ENCODE measurements at places on chromosomes 2 and 18. TPM values are rescaled to one million over a fixed set of nuclear protein-coding genes. Genes with fewer than 3 reads are reported as not detected.

DNA sequence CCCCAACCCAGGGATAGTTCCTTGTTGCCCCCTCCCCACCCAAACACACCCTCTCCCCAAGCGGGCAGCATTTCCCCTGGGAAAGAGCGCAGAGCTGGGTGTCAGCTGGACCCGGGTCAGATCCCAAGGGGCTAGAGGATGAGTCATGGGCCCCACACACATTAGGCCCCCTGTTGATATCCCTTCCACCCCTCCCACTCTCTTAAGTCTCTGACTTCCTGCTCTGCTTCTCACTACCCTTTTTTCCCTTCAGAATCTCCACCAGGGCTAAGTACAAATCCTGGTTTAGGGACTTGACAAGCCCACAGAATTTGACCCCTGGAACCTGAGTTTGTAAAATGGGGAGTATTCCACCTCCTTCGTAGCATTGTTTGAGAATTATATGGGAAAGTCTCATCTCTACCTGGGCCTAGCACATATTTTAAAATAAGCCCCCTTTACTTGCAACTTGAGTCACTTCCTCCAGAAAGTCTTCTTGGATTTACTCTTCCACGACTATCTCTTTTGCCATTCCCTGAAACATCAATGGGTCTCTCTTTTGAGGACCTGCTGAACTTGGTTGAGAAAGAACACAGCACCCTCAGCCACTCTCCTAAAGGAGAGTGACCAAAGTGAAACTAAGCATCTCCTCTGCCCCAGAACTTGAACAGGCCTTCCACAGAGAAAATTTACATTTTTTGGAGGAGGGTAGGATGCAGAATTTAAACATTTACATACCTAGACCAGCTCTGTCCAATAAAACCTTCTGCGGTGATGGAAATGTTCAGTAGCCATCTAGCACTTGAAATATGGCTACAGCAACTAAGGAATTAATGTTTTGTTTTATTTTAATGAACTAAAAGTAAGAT, 4.7 kb downstream of the RTKN start:
- peak overlapping the region; percentile 66 for H3K27ac ChIP-seq
- H3K36me3 ChIP-seq = peaks cover 21% of the 10 kb centered on the region
- peak overlapping the region; percentile 1 for H3K4me3 ChIP-seq
- H3K27me3 ChIP-seq = no peaks in the 10 kb centered on the region
- H3K4me1 ChIP-seq = peaks cover 30% of the 10 kb centered on the region

Gene NT5C1B
- not detected for total RNA-seq

DNA sequence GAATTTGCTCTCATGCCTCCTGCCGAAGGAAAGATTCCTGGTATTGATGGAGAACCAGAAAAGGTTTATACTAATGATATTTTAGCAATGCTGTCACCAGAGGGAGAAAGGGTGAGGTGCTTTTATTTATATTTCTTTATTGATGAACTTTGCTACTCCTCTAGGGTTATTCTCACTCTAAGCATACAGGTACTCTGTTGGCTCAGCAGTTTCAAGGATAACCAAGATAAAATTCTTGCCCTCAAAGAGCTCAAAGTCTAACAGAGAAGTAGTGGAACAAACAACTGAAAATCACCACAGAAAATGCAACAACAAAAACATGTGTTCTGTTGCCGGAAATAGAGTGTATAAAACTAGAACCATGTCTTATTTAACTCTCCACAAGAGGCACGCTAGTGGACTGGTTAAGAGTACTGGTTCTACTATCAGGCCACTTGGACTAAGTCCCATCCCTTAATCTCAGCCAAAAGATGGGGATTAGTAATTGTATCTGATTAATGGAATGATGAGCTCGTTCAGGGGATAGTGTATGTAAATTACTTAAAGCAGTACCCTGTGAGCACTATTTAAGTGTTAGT, 103.6 kb downstream of the DNAH6 start:
- no peaks in the 10 kb centered on the region for H3K36me3 ChIP-seq
- no peak for DNase-seq
- H3K4me1 ChIP-seq = no peaks in the 10 kb centered on the region
- no peak overlapping the region for H3K27ac ChIP-seq

Gene DSG4
- not detected for total RNA-seq

- H3K27me3 ChIP-seq = no peaks in the 10 kb centered on the region
- H3K4me3 ChIP-seq = no peak overlapping the region
- H3K36me3 ChIP-seq = no peaks in the 10 kb centered on the region
- no peak overlapping the region for H3K27ac ChIP-seq
- H3K4me1 ChIP-seq = peaks cover 30% of the 10 kb centered on the region
- no peak for DNase-seq
These were observed 262.3 kb downstream of the TRIB2 start for GRCh38 chr2:12979066-12979465.

DNA sequence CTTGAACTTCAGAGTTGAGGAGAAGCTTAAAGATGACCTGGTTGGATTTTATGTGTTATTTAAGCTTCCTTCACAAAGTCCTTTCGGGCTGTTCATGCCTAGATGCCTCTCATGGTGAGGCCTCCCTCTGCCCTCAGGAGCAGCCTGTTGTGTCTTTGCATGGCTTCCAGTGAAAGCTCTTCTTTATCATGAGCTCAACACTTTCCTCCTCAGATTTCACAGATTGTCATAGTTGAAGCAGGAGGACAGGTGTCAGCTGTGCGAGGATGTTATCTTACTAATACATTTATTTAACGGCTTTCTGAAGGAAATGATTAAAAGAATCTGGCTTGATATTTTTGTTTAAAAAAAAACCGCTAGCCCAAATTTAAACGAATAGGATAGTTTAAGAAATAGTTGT, 48.8 kb upstream of the ITSN2 start:
- H3K36me3 ChIP-seq = no peaks in the 10 kb centered on the region
- peaks cover 10% of the 10 kb centered on the region for H3K4me1 ChIP-seq
- H3K27me3 ChIP-seq = no peaks in the 10 kb centered on the region

- H3K36me3 ChIP-seq = no peaks in the 10 kb centered on the region
- no peaks in the 10 kb centered on the region for H3K27me3 ChIP-seq
- H3K27ac ChIP-seq = no peak overlapping the region
- no peak for DNase-seq
- H3K4me1 ChIP-seq = peaks cover 11% of the 10 kb centered on the region
These were observed 208.6 kb downstream of the RBM43 start for GRCh38 chr2:151052850-151053660.

DNA sequence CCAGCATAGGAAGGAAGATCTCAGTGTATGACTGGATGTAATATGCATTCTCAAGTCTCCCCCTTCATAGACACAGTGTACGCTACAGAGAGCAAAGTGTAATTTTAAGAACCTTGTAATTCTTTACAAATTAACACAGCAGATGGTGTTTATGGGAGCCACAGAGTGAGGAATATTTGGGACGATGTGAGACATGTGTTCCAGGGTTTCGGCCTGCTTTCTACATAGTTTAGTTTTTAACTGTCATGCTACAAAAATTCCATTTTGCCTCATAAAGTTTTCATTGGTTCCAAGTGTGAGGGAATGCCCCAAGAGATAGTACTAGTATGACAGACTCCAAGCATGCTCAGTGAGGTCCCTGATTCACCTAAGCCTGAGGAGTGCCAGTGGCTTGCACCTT, 76.2 kb upstream of the LRRTM1 start:
- H3K4me1 ChIP-seq = no peaks in the 10 kb centered on the region
- no peak overlapping the region for H3K27ac ChIP-seq
- peaks cover 16% of the 10 kb centered on the region for H3K27me3 ChIP-seq
- no peak for DNase-seq
- H3K36me3 ChIP-seq = no peaks in the 10 kb centered on the region
- H3K4me3 ChIP-seq = no peak overlapping the region

- no peak overlapping the region for H3K4me3 ChIP-seq
- H3K27ac ChIP-seq = no peak overlapping the region
- H3K4me1 ChIP-seq = no peaks in the 10 kb centered on the region
- no peak for DNase-seq
These were observed 46.7 kb upstream of the KCNG2 start for GRCh38 chr18:79750980-79751571.

DNA sequence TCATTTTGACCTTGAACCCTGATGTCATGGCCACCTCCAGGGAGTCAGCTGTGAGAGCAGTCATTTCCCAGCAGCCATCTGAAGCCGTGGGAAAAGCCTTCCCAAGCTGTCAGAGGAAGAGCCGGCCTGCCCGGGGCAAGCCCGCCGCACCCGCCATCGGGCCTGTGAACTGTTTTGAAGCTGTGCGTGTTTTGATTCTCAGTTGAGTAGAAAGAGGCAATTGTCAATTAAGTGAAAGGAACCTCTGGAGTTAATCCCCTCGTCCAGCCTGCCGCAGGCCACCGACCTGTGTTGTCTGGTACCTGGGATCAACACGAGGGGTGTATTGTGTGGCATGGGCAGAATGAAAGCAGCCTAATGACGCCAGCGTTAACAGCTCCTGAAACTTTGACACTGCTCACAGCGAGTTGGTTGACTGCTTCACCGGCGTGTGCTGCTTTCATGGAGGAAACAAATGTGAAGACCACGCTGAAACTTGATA, 318.4 kb downstream of the AGAP1 start:
- no peaks in the 10 kb centered on the region for H3K27me3 ChIP-seq
- DNase-seq = no peak
- peaks cover 38% of the 10 kb centered on the region for H3K4me1 ChIP-seq
- peak overlapping the region; percentile 44 for H3K27ac ChIP-seq
- no peak overlapping the region for H3K4me3 ChIP-seq
- peaks cover 30% of the 10 kb centered on the region for H3K36me3 ChIP-seq

Gene TMEM200C
- 6.6 TPM for total RNA-seq

- peaks cover 7% of the 10 kb centered on the region for H3K4me1 ChIP-seq
- H3K27ac ChIP-seq = no peak overlapping the region
- DNase-seq = no peak
These were observed 128.6 kb downstream of the ZNF532 start for GRCh38 chr18:58993260-58993659.

Gene DPP4
- total RNA-seq = 3.6 TPM

Gene CPLX4
- not detected for total RNA-seq

DNA sequence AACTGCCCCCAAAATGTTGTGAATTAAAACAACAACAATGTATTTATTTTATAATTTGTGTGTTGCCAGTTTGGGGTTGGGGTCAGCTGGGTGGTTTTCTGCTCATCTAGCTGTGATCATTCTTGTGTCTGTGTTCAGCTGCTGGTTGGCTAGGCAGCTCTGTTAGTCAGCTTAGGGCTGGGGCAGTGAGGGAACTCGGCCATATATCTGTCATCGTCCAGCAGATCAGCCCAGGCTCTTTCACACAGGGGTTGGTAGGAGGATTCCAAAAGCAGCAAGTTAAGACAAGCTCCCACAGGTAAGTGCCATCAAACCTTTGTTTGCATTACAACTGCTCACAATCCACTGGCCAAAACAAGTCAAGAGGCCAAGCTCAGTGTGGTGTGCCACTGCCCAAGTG, 121.5 kb downstream of the LPIN1 start:
- no peak for DNase-seq
- peaks cover 46% of the 10 kb centered on the region for H3K4me1 ChIP-seq
- H3K27me3 ChIP-seq = no peaks in the 10 kb centered on the region
- peaks cover 5% of the 10 kb centered on the region for H3K36me3 ChIP-seq

- peaks cover 27% of the 10 kb centered on the region for H3K36me3 ChIP-seq
- H3K4me3 ChIP-seq = no peak overlapping the region
These were observed 17.5 kb upstream of the KANSL1L start for GRCh38 chr2:210188755-210189154.

GRCh38 chr2:46073540-46074046, 223.6 kb upstream of the EPAS1 start:
- no peaks in the 10 kb centered on the region for H3K27me3 ChIP-seq
- H3K4me3 ChIP-seq = no peak overlapping the region
- peaks cover 17% of the 10 kb centered on the region for H3K4me1 ChIP-seq
- no peaks in the 10 kb centered on the region for H3K36me3 ChIP-seq
- no peak overlapping the region for H3K27ac ChIP-seq

DNA sequence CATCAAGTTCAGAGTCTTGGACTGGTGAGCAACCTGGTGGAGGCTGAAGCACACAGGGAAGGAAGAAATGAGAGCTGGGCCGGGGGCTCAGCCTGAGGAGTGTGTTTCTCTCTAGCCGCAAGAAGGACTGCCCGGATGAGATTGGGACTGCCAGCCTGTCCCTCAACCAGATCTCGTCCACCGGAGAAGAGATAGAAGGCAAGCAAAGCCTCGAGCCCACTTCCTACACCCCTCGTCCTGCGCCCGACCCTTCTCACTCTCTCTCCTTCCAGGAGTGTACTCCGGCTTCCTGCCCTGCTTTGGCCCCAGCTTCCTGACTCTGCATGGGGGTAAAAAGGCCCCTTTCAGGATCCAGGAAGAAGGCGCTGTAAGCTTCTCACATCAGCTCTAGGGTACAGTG, 26.2 kb downstream of the FER1L5 start:
- DNase-seq = no peak
- H3K4me1 ChIP-seq = peaks cover 3% of the 10 kb centered on the region
- H3K27ac ChIP-seq = no peak overlapping the region

- no peaks in the 10 kb centered on the region for H3K27me3 ChIP-seq
- H3K36me3 ChIP-seq = no peaks in the 10 kb centered on the region
- H3K4me3 ChIP-seq = no peak overlapping the region
These were observed 54.9 kb downstream of the THUMPD2 start for GRCh38 chr2:39723946-39724827.

DNA sequence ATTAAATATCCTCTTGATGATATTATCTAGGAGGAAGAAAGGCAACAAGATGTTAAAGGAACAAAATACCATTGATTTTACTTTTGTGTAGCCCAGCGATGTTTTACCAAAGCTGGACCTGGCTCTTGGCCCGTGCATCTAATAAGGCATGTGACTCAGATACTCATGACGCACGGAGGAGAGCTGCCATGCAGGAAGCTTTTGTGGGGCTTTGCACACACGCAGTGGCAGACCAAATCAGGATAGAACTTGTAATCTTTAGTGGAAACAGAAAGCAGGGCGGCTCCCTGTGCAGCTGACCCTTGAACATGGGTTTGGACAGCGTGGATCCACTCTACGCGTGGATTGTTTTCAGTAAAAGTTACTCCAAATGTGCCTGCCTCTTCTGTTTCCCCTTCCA, 190.0 kb downstream of the NAPG start:
- H3K4me3 ChIP-seq = no peak overlapping the region
- H3K27me3 ChIP-seq = no peaks in the 10 kb centered on the region
- no peaks in the 10 kb centered on the region for H3K36me3 ChIP-seq
- DNase-seq = no peak
- no peaks in the 10 kb centered on the region for H3K4me1 ChIP-seq

GRCh38 chr2:53403792-53404413, 363.7 kb upstream of the CHAC2 start:
- no peak overlapping the region for H3K27ac ChIP-seq
- no peak overlapping the region for H3K4me3 ChIP-seq
- DNase-seq = no peak

DNA sequence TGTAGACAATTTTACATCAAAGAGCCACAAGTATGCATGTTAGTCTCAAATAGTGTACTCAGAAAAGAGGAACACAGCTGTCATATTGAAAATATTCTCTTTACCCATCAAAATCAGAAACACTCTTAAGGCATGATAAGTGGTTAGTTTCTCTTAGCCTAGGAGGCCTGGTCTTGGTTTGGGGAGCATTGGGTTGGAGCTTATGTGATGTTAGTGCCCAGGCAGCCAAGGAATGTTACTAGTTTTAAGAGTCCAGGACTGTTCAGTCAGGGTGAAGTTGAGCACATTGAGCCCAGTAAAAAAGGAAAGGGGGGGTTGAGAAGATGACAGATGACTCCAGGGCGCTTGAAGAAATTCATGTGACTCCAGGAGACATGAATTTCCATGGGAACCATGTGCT, 340.6 kb downstream of the HRH4 start:
- H3K4me3 ChIP-seq = no peak overlapping the region
- H3K36me3 ChIP-seq = peaks cover 15% of the 10 kb centered on the region
- H3K4me1 ChIP-seq = peaks cover 16% of the 10 kb centered on the region
- H3K27me3 ChIP-seq = no peaks in the 10 kb centered on the region
- no peak for DNase-seq

All from WTC11 (cell line).